T-helper 9 cell (primary cell): ENCODE measurements at places on chromosomes 3 and 15.

DNA sequence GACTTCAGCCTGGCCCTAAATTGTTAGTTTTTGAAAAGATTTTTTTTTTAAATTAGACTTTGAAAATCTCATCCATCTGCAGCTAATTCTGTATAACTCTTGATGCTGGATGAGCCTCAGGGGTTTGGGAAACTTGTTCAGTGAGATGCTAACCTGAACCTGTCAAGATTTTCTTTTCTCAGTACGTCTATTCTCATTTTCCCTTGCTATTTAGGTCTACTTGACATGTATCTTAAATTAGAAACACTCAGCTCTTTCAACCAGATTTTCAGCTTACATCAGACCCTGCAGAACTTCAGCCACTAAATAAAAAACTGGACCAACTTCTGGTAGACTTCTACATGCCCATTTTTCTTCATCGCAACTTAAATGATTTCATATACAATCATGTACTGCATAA lies 61.4 kb downstream of the MFSD1 start:
- DNase-seq: no peak

DNA sequence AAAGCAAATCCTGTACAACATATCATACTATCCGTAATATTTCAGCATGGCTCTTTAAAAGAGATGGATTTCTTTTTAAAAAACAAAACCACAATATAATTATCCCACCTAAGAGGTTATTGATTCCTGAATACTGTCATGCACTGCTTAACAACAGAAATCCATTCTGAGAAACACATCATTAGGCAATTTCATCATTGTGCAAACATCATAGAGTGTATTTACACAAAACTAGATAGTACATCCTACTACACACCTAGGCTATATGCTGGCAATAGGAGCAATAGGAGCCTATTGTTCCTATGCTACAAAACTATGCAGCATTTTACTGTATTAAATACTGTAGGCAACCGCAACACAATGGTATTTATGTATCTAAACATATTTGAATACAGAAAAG lies 242.0 kb downstream of the NEK10 start:
- no peak for DNase-seq

- no peak for DNase-seq
These were observed 68.2 kb downstream of the SPRED1 start for GRCh38 chr15:38320866-38321265.

DNA sequence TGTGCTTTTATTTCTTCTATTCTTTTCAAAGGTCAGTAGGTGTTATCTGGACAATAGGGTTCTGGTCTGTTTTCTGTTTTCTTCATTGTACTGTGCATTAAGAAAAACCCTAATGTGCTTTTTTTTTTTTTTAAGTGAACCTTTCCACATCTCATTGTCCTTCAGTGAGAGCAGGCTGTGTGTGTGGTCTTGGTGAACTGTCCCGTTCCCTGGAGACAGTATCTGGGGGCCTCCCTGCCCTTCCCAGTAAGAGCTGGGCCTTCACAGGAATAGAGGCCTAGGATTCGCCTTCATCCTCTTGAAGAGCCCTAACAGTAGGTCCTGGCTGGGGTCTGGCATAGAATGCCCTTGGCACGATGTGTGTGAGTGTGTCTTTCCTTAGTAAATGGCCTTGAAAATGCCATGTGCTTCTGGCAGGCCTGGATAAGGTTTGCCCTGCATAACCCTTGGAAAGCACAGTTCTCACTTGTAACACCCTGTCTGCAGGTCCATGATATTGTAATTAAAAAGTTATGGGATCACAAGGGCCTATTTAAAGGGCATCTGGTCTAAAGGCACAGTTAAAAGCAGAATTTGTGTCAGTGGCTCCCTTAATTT lies 81.2 kb downstream of the IGF1R start:
- DNase-seq: no peak

DNA sequence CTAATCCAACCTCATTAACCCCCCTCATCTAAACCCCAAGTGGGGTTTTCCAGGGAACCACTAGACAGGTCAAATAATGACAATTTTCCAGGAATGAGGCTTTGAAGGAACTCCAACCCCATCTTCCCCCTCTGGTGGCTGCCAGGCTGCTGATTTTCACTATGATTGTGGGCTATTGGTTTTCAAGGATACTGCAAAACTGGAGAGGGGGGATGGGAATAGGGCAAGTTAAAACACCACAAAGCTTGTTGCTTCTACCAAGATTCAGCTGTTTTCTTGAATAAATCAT lies 10.4 kb upstream of the ZNF662 start:
- no peak for DNase-seq

- no peak for DNase-seq
These were observed 26.7 kb downstream of the PIAS1 start for GRCh38 chr15:68080783-68081182.

- no peak for DNase-seq
These were observed 277.9 kb upstream of the LMCD1 start for GRCh38 chr3:8223766-8224165.

DNA sequence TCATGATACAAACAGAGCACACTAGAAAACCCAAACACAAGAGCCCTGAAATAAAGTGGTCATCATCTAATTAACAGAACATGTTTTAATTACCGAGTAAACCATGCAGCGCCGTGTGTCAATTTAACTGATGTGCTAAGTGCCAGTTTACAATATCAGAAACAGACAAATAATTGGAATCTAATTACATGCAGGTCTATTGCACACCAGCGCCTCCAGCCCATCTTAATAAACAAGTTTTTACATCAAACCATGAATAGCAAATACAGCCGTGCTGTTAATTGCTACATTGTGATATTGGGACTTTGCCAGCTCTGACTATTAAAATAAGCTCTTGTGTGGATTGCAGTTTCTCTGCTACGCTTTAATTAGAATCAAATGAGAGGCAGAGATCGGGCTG lies 510.2 kb upstream of the MDFIC2 start:
- DNase-seq: no peak

DNA sequence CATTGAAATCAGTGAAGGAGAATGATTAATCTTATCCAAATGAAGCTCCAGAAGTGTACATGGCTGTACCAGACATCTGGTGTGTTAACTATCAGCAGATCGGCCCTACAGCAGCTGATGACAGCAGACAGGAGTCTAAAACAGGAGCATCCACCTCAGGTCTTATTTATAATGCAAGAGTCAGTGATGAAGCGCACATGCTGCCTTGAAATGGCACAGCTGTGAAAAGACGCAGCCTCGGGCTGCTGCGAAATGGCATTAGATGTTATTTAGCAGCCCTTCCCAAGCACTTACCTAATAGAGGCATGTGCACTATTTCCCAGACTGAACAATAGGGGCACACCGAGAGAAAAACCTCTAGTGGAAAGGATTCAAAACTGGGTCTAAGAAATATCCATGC lies 472.3 kb upstream of the CBLB start:
- DNase-seq: no peak

GRCh38 chr15:60821462-60822061 lies 342.6 kb upstream of the ICE2 start:
- no peak for DNase-seq

DNA sequence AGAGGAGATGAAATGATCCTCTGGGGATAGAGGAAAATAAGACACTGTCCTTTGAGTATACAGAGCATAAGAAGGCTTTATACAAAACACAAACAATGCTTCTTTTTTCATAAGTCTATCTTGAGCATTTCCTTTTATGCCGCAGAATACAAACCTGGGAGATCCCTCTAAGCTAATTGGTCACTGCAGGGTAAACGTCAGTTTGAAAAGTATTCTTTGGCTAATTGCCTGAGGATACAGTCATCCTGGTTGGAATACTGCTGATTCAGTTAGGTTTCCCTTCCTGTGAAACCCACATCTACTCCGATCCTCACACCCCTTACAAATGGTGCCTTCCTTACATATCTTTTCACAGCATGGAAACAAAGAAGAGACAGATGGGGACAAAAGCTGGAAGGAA lies 10.6 kb downstream of the WNT5A start:
- no peak for DNase-seq

DNA sequence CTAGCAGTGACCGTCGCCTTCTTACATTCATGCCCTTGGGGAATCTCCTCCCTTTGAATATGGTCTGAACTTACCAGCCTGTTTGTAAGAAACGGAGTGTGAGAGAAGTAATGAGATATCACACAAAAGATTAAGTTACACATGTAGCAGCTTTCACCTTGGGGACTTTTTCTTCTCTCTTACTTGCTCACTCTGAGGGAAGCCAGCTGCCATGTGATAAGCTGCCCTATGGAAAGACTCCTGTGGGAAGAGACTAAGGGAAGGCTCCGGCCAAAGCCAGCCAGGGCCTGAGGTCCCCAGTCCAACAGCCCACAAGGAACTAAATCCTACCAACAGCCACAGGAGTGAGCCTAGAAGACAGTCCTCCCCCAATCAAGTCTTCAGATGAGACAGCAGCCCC lies 190.4 kb upstream of the TSC22D2 start:
- DNase-seq: no peak

GRCh38 chr3:188916934-188917401 lies 254.8 kb upstream of the TPRG1 start:
- DNase-seq: no peak

- no peak for DNase-seq
These were observed 20.5 kb downstream of the TRPM1 start for GRCh38 chr15:31081056-31081455.

DNA sequence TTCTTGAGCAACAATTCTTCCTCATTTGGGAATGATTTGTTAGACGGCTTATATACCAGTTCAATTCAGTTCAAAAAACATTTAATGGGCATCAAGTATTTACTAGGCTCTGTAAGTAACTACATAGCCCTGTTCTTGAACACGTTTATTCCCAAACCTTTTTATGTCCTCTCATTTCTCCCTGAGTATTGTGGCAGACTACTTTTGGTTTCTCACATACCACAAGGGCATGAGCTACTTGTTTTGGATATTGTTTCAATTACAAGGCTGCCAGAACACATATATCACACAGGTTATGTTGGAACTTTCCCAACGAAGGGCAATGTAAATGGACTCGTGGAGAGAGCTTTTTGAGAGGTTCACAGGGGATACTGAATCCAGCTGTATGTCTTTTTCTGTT lies 363.8 kb upstream of the NAALADL2 start:
- DNase-seq: no peak

DNA sequence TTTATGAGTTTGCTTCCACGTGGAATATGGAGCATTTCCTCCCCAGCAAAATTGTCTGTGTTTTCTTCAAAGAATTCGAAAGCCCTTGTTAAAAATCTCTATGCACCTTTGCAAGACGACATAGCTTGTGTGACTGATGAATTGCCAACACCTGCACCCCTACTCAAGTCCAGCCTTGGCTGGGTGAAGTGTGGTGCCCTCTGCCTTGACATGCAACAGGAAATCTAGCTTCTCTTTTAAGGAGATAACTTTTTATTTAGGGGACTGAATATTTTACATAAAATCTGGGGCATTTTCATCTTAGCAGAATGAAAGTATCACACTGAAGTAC lies 647 bp downstream of the HMG20A start:
- DNase-seq: no peak

- DNase-seq: no peak
These were observed 44.1 kb downstream of the RUBCN start for GRCh38 chr3:197692641-197693040.

DNA sequence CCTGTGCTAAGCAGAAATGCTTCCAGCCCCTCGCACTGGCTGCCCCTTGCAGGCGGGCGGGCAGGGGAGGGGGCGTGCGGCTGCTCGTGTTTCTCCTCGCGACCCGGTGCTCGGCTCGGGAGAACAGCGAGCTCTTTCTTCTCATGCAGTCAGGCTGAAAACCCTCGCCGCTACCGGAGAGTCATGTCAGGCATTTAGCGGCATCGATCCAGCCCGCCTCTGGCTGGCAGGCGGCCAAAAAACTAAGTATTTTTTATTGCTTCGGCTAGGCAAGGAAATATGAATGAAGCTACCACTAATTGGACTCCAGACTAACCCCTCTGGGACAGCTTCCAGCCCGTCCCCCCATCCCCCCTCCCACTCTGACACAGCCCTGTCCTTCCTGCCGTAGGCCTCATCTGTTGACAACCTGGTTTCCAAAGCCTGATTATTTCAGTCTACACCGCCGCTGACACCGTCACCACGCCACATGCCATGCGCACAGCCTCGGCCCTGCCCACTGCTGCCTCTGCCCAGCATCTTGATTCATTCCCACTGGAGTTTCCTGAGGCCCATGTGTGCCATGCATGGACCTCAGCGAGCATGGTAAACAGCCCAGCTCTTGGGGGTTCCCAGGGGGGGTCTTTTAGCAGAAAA lies 35.3 kb downstream of the TLE3 start:
- DNase-seq: no peak

DNA sequence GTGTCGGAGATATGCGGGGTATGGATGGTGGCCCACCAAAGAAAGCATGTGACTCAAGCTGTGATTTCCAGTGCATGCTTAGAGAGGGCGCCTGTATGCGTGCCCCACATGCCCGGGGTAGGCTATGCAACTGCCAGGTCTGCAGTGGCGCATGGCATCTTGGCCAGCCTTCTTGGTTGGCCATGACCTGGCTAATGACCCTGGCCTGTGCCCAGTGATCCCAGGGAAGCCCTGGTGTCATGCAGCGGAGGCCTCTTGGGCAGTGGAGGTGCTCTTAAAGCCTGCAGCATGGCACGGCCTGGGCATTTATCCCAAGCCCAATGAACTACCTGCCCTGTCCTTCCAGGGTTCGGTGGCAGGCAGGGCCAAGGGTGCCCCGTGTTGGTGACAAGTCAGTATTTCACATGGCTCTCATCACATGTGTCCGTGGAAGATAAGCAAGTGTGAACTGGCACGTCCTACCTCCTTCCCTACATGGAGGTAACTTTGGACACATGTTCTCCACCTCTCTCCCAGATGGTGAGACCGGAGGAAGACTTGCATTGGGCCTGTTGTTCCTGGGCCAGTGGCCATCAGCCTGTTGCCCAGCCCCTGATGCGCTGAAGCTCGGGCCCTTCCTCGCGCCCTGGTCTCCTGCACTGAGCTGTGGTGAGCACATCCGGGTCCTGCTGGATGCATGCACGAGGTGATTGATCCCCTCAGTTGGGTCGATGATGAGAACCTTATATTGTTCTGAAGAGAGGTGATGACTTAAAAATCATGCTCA lies 192.0 kb downstream of the UBE3A start:
- no peak for DNase-seq

DNA sequence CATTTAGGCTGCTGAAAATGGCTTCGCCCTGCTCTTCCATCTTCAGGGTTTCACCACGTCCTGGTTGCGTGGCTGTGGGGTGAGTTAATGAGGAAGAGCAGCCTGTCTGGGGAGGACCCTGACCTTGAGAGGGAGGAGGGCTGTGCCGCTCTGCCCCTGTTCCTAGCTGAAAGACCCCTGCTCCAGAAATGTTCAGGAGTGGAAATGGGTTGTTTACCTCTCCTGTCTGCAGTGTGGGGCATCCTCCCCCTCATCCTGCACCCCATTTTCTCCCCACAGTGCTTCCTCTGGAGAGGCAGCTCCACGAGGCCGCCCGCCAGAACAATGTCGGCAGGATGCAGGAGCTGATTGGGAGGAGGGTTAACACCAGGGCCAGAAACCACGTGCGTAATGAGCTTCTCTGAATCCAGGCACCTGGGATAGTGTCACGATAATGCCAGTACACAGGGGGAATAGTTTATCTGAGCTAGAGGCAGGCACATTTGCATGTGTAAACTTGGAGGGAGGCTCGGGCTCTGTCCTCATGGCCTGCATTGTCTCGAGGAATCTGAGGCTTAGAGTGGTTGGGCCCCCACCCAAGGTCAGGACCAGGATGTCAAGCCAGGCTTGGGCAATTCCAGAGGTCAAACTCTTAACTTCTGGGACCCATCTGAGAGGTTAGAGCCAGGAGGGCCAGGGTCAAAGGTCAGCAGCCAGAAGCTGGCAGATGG lies 4.0 kb downstream of the ANKDD1A start:
- no peak for DNase-seq

GRCh38 chr3:38125305-38126120 lies 11.4 kb downstream of the ACAA1 start:
- no peak for DNase-seq

- no peak for DNase-seq
These were observed 17.1 kb upstream of the GCNT3 start for GRCh38 chr15:59594493-59594942.
